ENCODE measurements at places on chromosomes 11 and 22. TPM values are rescaled to one million over a fixed set of nuclear protein-coding genes. Genes with fewer than 3 reads are reported as not detected.

- peak; percentile 85 for ATAC-seq
These were observed 194.1 kb downstream of the IGLL1 start for GRCh38 chr22:23385678-23386631.

DNA sequence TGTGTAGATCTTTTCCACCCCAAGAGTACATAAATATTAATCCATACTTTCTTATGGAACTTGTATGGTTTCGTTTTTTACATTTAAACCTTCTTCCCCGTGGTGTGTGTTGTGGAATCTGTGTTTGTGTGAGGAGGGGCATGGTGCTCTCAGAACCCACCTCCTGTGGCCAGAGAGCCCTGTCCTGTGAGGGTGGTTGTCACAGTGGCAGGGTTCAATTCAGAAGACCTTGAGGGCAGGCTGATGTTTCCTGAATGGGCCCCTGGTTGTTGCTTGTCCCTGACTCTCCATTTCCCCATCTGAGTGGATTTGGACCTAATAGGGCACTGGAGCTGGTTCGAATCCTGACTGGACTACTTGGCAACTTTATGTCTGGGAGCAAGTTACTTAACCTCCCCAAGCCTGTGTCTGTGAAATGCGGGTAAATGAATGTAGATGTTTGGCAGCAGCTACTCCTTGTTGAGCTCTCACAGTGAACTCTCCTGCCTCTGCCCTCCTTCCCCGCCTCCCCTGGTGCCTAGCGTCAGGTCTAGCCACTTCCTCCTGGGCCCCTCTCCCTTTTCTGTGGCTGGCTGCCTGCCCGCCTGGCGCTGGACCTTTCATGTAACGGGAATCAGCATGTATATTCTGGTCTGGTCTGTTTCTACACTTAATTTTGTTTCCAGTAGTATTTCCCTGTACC lies 7.3 kb downstream of the NEAT1 start:
- peak; percentile 11 for ATAC-seq

- ATAC-seq, result no peak
These were observed 57.4 kb downstream of the CHST1 start for GRCh38 chr11:45607995-45608394.

DNA sequence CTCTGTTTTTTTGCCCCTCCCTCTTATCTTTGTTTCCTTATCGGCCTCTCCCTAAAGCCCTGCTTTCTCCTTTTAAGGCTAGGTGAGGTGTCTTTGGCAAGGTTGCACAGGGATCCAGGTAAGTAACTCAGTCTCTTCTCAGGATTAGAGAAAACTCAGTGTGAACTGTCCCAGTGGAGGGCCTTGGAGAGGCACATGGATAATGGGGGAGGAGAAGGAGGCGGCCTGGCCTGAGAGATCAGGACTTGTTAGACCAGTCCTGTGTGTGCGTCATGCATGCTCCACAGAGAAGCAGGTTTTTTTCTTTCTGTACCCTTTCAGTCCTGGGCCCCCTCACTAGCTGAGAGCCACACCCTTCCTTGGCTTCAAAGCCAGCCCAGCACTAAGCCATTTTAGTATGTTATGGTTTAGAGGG lies 19.9 kb downstream of the CTNND1 start:
- ATAC-seq, result peak; percentile 94

- no peak for ATAC-seq
These were observed 7.5 kb downstream of the FXYD6 start for GRCh38 chr11:117868815-117869561.

GRCh38 chr11:93389737-93390136 lies 59.2 kb downstream of the DEUP1 start:
- no peak for ATAC-seq

DNA sequence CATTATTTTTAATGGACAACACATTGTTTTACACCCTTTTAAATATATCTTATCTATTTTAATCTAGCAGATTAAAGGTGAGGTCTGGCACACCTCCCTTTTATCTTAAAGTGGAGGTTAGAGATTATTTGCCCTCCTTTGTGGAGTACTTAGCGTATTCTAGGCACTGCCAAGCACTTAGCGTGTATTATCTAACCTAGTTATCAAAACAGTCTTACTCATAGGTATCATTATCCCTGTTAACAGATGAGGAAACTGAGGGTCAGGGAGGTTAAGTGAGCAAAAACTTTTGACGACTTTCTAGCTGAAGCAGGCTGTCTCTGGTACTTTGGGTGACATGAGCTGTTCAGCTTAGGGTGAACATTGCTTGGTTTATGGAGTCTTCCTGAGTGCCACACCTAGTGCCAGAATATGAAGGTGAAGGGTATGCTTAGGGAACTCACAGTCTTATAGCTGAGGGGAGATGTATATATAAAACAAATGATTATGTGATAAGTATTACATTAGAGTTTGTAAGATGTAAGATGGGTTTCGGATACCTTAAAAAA lies 55.0 kb downstream of the ZNRF3 start:
- ATAC-seq, result no peak

- ATAC-seq, result no peak
These were observed 86.0 kb upstream of the IZUMO1R start for GRCh38 chr11:94218372-94218771.

GRCh38 chr11:11244470-11245080 lies 108.5 kb downstream of the CSNK2A3 start:
- ATAC-seq, result no peak

DNA sequence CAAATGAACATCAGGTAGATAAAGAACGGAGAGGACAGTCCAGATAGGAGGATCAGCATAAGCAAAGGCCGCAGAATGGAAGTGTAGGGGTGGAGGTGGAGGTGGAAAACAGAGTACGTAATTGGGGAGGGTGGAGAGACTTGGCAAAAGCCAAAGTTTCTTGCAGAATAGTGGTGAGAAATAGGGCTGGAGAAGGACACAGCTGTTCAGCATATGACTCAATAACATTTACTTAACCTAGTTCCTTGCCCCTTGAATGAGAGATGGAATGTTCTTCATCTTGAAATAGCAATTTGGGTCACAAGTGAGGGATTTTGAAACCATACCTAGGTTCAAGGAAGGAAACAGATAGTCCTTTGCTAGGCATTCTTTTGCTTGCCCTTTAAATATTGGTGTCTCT lies 235.9 kb upstream of the ARHGAP20 start:
- ATAC-seq, result no peak

- ATAC-seq, result peak; percentile 86
These were observed 12.8 kb downstream of the DGCR2 start for GRCh38 chr22:19109198-19110063.

DNA sequence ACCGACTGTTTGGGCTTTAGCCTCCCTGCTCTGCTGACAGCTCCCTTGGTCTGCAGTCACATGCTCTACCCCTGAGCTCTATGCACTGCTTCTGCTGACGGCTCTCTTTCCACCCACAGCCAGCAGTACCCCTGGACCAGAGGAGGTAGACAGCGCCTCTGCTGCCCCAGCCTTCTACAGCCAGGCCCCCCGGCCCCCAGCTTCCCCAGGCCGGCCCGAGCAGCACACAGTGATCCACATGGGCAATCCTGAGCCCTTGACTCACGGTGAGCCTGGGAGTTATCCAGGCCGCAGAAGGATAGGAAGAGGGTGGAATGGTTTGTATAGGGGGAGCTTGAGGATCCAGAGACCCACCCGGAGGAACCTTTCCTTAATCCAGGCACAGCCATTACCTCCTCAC lies 2.8 kb downstream of the ZFPL1 start:
- no peak for ATAC-seq

DNA sequence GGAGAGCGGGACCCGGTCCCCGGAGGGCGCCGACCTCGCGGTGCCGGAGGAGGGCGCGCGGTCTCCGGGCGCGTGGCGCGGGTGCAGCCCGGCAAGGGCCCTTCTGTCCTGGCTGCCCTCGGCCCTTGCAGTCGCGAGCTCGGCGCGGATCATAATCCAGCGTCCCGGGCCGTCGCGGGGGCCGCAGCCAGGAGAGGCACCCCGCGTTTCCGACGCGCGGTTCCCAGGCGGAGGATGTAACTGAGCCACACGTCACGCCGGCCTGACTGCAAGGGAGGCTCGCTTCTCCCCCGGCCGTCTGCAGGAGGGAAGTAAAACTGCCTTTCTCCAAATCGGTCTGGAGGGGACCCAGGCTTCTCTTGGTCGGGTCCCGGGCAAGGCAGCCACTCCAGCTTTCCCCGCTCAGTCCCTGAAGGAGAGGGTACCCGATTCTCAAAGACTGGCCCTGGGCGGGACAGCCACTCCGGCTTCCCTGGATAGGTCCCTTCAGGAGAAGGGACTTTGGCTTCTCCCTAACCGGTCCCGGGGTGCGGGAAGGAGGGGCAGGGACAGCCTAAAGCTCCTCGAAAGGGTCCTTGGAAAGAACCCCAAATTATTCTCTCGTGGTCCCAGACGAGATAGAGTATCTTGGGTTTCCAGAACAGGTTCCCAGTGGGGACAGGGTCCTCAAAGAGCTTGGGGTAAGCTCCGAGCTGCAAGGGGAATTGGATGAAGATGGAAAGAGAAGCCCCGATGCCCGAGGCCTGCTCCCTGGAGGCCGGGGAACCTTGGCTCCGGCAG lies 836 bp downstream of the SPON1 start:
- ATAC-seq, result peak; percentile 23

DNA sequence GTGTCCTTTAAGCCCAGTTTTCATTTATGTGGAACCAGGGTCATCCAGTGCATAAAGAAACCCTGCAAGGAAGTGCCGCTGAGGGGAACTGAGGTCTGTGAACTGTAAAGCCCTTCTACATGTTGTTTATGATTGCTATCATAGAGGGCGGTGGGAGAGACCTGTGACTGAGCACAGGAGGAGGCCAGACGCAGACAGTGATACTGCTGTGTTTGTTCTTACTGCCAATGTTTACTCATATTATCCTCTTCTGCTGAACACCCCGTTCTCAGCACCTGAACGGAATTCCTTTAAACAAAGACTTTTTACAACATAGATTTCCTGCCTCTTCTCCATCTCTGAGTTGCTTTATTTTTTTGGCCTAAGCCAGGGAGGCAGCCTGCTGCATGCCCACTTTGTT lies 967 bp upstream of the GALNT18 start:
- no peak for ATAC-seq

- ATAC-seq, result no peak
These were observed 107.3 kb upstream of the BDNF start for GRCh38 chr11:27807596-27807995.

DNA sequence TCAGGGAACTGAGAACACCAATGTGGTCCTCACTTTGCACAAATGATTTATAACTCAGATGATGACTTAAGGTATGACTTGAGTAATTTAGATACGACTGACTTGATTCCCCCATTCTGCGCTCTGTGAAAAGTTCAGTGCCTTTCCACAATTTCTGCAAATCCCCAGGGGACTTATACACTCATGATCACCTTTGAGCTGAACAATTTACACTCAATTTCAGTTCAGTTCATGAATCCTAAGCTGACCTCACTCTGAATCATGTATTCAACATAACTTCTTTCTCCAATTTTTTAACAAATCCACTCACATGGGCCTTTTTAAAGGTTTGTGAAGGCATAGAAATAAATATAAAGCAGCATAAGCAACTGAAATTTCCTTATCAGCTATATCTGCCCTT lies 274.2 kb downstream of the FAM76B start:
- ATAC-seq, result no peak

GRCh38 chr11:117099696-117100095 lies 1.5 kb upstream of the SIK3 start:
- no peak for ATAC-seq

Gene ZFTA
- 2.9 TPM for total RNA-seq

Gene CYTH4
- 1.6 TPM for total RNA-seq

Gene NDUFC2
- total RNA-seq, result 145 TPM

Gene LBHD1
- total RNA-seq, result 4.7 TPM

Gene ANO5
- total RNA-seq, result 0.20 TPM

Gene NXPE4
- total RNA-seq, result not detected
